ENCODE measurements at places on chromosomes 7 and 10.

- DNase-seq: no peak
Measured at GRCh38 chr10:68752711-68753350, 31.8 kb downstream of the CCAR1 start.

DNA sequence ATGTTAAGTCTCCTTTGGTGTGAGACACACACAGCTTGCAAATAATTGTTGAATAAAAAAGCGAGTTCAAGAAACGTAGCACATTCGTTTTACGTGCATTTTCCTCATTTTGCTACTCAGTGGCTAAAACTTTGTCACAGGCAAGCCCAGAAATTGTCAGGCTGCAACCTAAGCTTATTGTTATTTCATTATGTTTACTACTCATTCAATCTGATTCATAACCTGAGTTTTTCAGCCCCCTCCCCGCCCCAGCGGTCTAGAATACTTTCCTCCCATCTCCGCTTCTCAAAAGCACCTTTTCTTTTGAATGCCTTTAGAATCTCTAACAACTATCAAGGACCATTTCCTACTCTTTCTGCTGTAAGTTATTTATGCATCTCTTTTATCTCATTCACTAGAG lies 1.1 kb downstream of the FAM133B start:
- no peak for DNase-seq

- DNase-seq: no peak
Measured at GRCh38 chr10:42997849-42998165, 79.1 kb upstream of the RET start.

- DNase-seq: no peak
Measured at GRCh38 chr10:20922451-20922850, 25.3 kb upstream of the NEBL start.

DNA sequence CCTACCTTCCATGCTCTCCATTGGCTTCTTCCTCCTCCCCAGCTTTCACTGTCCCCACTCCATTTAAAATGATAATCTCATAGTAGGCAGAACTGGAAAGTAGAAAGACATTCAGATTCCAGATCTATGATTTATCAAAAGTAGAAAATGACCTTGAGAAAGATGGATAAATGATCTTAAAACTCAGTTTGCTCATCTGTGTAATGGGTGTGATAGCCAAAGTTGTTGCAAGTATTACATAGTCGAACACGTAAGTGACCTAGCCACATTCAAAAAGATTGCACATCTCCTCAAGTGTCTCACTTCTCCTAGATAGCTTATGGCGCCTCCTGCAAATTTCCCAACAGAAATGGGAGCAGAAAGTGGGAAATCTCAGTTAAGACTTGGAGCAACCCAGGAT lies 89.8 kb upstream of the FGL2 start:
- no peak for DNase-seq

GRCh38 chr7:136086712-136087111 lies 109.6 kb upstream of the MTPN start:
- DNase-seq: no peak

- no peak for DNase-seq
Measured at GRCh38 chr7:144588559-144589051, 185.1 kb upstream of the NOBOX start.

DNA sequence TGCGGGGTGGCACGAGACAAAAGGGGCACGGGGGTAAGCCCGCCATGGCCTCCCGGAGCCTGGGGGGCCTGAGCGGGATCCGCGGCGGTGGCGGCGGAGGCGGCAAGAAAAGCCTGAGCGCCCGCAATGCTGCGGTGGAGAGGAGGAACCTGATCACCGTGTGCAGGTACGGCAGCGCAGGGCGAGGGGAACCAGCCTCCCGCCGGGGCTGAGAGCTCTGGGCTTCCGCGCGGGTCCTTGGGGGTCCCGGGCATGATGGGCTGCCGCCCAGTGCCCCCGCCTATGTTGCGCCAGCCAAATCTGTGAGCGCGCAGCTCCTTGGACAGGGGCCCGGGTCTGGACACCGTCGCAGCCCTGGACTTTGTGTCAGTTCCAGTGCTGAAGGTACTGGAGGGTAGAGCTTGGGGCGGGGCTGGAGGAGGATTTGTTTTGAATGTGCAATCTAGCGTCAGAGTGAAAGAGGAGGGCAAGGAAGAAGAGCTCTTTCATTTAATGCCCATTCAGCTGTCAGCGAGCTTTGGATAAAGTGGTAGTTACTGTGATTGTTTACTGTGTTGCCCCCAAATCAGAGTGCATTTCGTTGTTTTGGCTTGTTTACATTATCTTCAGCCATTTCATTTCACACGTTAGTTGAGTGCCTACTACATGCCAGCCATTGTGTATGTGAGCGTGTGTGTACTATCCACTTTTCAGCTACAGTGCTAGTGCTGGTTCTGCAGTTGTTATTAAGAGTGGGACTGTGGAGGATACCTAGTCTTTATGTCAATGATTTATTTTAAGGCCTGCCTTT lies 777 bp downstream of the RUNDC3B start:
- peak; percentile 55 for DNase-seq

DNA sequence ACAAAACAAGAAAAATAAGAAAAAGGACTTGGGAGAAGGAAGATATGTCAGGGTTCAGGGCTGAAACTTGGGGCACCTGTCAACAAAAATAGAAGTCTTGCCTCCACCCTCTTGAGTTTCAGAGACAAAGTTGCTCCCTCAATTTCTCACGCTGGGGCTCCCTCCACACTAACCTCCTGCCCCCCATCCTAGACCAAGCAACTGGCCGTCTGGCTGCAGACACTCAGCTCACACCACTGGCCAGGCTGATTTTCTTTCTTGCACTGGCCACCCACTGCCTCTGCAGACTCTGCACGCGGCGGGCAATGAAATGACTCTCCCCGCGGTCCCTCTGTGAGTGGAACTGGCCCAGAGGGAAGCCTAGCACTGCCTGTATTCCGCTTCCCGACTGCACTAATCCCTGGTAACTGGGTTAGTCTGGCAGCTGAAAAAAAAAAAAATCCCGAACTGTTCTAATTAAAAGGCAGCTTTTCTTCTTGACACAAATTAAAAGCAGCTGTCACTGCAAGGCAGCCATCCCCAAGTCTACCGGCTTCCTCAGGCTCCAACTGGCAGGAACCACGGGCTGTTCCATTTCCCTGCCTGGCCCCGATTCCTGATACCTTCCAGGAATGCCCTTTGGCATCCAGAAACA lies 83.5 kb downstream of the SPDYE5 start:
- no peak for DNase-seq

- no peak for DNase-seq
Measured at GRCh38 chr7:1232103-1232466, 587 bp upstream of the UNCX start.

- DNase-seq: peak; percentile 36
Measured at GRCh38 chr10:70174058-70174741, 3.9 kb upstream of the SAR1A start.

DNA sequence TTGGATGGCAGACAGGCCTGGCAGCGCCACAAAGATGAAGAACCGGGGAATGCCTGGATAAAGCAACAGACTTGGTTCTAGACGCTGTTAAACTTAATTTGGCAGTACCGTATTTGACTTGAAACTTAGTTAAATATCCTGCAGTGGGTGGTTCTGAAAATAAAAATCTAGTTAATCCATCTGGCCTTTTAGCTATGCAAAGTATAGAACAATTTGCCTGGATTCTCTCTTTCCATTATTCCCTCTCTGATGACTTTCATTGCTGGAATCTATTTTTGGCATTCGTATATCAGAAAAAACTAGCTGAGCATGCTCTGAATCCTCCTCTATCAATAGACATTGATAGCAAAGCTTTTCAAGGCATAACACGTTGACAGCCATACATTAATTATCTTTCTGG lies 203.6 kb downstream of the MACC1 start:
- no peak for DNase-seq

GRCh38 chr10:110648692-110649346 lies 4.7 kb downstream of the RBM20 start:
- no peak for DNase-seq

DNA sequence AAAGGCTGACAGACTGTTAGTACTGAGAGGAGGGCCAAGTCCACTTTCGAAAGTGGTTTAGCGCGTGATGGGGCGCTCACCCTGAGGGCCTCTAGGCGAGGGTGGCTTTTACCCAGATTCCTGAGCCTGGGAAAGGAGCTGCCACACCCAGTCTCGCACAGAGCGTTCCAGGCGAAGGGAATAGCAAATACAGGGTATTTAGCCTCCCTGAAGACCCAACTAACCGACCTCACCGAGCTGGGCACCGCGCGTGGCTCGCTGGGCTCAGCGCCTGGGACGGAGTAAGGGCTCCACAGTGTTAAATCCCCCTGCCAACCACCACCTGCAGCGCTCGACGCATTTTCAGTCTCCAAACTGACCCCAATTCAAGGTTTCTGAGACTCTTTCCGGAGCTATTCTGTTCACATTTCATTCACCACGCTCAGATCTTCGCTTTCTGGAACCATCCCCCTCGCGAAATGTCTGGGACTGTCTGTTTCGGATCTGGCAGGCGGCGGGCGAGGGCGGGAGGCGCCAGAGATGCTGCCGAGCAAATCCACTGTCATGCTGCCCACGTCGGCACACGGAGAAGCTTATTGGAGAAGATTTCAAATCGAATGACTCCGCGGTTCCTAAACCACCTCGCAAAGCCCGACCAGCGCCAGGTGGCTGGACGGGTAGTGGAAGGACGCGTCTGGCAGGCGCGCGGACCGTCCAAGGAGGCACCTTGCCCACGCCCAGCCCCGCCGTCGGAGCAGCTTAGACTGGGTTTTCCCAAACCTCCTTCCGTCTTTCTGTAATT lies 1.4 kb upstream of the OSBPL3 start:
- DNase-seq: peak; percentile 66

- no peak for DNase-seq
Measured at GRCh38 chr7:47180516-47180826, 401.4 kb downstream of the TNS3 start.

- no peak for DNase-seq
Measured at GRCh38 chr10:119288574-119289001, 81.2 kb downstream of the GRK5 start.

- DNase-seq: no peak
Measured at GRCh38 chr10:76337641-76338040, 906.2 kb downstream of the LRMDA start.

DNA sequence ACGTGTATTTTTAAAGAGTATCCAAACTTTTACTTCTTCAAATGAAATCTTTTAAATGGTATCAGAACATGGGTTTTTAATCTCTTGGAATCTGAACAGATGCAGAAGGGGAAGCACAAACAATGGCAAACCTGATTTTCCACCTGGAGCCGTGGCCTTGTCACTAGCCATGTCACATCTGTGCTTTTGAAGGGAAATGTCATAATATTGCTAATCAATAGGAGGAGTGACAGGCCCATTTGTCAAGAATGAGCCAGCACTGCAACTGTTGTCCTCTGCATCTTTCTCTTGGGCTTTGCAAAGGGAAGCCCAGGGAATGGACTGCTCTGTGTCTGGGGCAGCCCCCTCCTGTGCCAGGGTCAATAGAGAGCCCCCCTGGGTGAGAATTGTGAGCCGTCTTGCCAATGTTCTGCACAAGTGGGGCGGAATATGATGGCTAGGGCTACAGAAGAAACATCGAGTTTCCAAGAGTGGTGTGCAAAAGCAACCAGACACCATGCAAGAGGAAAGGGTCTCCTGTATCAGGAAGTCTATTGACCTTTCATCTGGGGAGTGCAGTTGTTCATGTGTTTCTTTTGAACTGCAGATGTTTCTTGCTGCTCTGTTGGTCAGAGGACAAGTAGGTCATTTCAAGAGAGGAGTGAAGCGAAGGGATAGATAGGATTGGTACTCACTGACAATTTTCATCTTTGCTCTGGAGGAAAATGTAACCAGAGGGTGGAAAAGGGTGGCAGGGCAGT lies 181.8 kb upstream of the NPVF start:
- DNase-seq: no peak

DNA sequence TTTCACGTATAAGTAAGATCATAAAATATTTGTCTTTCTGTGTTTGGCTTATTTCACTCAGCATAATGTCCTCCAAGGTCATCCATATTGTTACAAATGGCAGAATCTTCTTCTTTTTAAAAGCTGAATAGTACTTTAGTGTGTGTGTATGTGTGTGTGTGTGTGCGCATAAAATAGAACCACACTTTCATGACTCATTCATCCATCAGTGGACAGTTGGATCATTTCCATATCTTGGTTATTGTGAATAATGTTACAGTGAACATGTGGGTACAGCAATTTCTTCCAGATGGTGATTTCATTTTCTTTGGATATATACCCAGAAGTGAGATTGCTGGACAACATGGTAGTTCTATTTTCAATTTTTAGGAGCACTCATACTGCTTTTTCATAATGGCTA lies 622.4 kb downstream of the NRG3 start:
- no peak for DNase-seq
